Activated T-helper 1 cell treated with anti-CD3 and anti-CD28 coated beads, Interleukin-12 subunit alpha, Interleukin-12 subunit beta, Interleukin-2, Interleukin-4 antibody, amounts not matched to agents 30 ng/mL and 10 ng/mL and 1 ng/mL, durations not matched to agents 14 hours and 24 hours and 36 hours (primary cell): ENCODE measurements at places on chromosomes 1 and 21. TPM values are rescaled to one million over a fixed set of nuclear protein-coding genes. Genes with fewer than 3 reads are reported as not detected.

Gene CCDC190
- total RNA-seq: not detected in 2 replicates

Gene C1orf167
- total RNA-seq: not detected in 2 replicates

Gene OBSCN
- 15.0 and 15.2 TPM in 2 replicates for total RNA-seq

Gene ST6GALNAC5
- total RNA-seq: not detected in 2 replicates

Gene ENAH
- total RNA-seq: 0.05 and 0.23 TPM in 2 replicates

DNA sequence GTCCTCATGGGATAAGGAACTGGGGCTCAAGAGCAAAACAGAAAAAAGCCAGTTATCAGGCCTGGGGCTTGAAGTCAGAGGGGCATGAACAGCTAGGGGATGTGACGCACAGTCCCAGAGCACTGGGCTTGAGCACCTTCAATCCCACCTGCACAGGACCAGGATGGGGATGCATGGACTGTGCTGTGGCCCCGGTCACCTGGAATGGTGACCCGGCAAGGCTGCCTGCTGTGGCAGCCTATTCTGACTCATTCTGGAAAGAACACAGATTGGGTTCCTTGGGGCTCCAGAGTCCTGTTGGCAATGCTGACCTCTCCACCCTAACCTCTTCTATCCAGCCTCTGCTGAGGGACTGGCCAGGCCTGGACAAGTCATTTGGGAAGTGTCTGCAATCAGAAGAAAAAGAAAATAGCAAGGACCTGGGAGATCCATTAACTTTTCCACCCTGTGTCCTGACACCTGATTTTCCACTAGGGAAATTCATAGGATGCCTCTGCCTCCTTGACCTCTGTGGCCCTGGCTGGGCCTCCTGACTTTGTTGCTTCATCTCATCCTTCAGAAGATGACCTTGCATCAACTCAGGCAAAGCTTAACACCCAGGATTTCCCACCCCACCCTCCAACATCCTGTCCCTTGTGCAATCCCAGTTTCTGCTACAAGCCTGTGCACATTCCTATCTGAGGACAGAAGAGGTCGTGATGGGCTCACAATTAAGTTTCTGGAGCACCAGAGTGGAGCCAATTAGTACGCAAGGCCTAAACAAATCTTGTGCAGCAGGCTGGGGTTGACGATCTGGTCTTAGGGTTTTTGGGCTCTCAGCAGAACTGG is 17.9 kb upstream of the FMOD start:
- no peaks in the 10 kb centered on the region for H3K4me1 ChIP-seq
- peaks cover 11% of the 10 kb centered on the region for H3K27me3 ChIP-seq
- H3K4me3 ChIP-seq: no peak overlapping the region
- DNase-seq: no peak
- no peaks in the 10 kb centered on the region for H3K36me3 ChIP-seq
- H3K27ac ChIP-seq: no peak overlapping the region

DNA sequence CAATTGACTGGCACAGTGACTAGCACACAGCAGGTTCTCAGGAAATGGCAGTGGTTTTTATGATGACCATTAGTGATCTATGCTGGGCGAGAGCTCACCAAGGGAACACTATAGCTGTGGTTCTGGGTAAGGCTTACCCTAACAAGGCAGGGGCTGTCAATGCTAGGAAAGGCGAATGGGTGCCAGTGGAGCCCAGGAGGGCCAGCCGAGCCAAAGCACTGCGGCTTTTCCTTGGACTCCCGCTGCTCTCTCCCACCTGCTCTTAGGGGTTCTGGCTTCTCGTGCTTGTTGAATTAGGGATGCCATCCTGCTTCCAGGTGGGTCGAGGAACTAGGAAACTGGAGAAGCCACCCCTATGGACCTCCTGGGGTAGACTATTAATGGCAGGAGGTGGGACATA is 10.0 kb upstream of the A3GALT2 start:
- no peak for DNase-seq
- no peaks in the 10 kb centered on the region for H3K27me3 ChIP-seq
- H3K27ac ChIP-seq: no peak overlapping the region
- H3K4me3 ChIP-seq: no peak overlapping the region
- H3K36me3 ChIP-seq: peaks cover 45% of the 10 kb centered on the region
- peaks cover 7% of the 10 kb centered on the region for H3K4me1 ChIP-seq

- no peaks in the 10 kb centered on the region for H3K36me3 ChIP-seq
- no peak overlapping the region for H3K27ac ChIP-seq
- H3K4me3 ChIP-seq: no peak overlapping the region
- H3K4me1 ChIP-seq: peaks cover 9% of the 10 kb centered on the region
- H3K27me3 ChIP-seq: no peaks in the 10 kb centered on the region
Measured at GRCh38 chr1:242245255-242245654, 246.4 kb upstream of the MAP1LC3C start.

DNA sequence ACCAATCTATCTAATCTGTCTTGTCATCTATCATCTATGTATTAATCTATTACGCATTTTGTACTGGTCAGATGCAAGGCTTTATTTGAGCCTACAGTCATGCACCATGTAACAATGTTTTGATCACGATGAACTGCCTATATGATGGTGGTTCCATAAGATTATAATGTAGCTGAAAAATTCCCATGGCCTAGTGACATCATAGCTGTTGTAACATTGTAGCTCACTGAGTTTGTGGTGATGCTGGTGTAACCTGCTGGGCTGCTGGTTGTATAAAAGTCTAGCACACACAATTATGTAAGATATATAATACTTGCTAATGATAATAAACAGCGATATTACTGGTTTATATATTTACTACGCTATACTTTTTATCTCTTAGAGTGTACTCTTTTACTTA is 64.8 kb upstream of the IGSF5 start:
- no peak for DNase-seq
- H3K4me1 ChIP-seq: no peaks in the 10 kb centered on the region
- H3K36me3 ChIP-seq: no peaks in the 10 kb centered on the region
- H3K27ac ChIP-seq: no peak overlapping the region
- no peak overlapping the region for H3K4me3 ChIP-seq
